ENCODE measurements at places on chromosomes 16 and 17. TPM values are rescaled to one million over a fixed set of nuclear protein-coding genes. Genes with fewer than 3 reads are reported as not detected.

DNA sequence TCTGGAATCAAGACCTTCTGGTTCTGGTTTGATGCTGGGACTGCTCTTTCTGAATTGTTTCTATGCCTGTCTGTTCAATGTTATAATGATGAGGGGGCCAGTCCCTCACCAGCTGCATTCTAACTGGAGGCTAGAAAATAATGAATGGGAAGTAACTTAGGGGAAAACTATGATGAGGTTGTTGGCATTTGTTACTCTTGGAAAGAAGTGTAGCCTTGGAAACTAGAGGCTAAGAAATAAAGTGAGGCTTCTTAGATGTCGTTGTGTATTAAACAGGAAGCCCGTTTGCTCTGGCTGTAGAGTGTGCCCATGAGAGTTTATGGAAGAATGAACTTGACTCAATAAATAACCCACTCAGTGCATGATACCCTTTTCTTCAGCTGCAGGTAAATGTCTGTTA lies 140.8 kb downstream of the PRKCA start:
- no peak for DNase-seq

GRCh38 chr16:27245276-27246172 lies 23.0 kb downstream of the NSMCE1 start:
- DNase-seq: no peak

DNA sequence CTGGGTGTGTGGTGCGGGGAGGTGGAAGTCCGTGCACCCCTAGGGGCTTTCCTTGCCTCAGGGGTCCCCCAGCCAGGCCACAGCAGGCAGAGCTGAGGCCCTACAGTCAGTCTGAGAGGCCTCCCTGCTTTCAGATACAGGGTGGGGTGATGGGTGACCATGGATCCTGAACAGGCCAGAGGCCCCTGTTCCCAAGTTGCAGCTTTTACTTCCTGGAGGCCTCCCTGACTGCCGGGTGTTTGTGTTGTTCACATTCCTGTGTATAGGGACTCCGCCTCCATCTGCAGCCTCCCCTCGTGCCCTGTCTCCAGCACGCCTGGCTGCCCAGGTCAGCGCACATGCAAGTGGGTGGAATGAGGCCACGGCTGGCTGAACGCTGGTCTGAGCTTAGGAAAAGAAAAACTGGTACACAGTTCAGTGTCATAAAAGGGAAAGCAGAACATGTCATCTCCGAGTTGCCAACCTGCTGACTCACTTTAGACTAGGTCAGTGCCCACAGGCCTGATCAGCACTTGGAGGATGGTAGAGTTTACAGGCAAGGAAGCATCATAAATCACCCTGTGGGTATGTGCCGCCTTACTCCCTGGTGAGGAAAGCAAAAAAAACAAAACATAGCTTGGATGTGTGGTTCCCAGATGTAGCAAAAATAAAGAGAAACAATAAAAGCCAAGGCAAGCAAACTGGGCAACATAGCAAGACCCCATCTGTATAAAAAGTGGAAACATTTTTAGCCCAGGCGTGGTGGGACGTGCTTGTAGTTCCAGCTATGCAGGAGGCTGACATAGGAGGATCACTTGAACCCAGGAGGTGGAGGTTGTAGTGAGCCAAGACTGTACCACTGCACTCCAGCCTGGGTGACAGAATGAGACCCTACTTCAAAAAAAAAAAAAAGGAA lies 6.2 kb upstream of the SLC7A6 start:
- DNase-seq: peak; percentile 63

DNA sequence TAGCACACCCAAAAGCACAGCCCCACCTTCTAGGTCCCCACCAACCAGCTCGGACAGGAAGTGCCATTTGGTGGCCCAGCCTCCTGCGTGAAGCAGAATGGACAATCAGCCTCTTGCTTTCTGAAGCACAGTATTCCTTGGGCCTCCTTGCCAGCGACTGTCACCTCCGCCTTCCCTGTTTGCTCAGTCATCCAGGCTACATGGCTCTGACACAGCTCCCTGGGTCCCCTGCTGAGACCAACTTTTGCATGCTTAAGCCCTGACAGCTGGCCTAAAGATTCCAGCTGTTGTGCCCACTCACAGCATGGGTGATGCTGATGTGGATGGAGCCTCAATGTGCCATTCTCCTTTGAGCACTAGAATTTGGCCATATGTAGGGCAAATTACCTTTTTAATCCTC lies 4.5 kb upstream of the CACNG5 start:
- DNase-seq: no peak

Gene KRTAP4-9
- not detected for polyA plus RNA-seq

DNA sequence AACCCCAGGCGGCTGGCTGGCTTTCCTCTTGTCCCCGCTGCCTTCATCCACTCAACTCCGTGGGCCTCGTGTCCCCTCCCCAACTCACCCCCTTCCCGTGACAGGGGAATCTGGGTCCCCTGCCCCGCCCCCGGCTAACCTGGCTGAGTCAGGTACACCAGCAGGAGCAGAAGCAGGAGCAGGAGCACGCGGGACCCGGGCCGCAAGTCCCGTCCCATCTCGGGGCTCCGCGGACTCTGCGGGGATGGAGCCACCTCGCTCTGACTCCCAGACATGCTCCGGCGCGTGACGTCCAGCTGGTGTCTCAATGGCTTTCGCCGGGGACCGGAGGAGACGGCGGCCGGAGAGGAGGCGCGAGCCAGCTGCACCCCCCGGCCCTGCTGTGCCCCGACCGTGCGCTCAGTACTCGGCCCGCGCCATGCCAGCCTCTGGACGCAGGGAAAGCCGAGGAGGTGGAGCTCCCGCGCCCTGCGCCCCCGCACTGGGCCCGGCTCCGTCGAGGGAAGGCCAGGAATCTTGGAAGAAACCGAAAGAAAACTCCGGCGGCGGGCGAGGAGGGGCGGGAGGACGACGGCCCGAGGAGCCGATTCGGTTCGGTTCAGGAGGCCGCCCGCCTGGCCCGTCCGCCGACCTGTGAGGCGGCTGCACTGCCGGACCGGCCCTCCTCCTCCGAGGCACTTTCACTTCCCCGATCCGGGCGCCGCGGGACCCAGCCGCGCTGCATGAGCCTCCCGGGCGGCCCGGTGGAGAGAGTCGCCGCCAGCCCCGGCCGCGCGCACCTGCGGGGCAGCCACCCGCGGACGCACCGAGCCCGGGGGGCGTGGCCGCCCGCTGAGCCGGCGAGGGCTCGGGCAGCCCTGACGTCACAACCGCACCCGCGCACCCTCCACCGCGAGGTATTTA lies at the start of the genes CXCL16 and ZMYND15:
CXCL16 (minus strand) TSS at position 807 of the 903 bp plus-strand sequence; CDS start at position 218, 589 bp downstream.
ZMYND15 (plus strand) TSS at position 712 of the 903 bp plus-strand sequence. CDS start 716 bp downstream, outside the sequence.
- DNase-seq: peak; percentile 49

DNA sequence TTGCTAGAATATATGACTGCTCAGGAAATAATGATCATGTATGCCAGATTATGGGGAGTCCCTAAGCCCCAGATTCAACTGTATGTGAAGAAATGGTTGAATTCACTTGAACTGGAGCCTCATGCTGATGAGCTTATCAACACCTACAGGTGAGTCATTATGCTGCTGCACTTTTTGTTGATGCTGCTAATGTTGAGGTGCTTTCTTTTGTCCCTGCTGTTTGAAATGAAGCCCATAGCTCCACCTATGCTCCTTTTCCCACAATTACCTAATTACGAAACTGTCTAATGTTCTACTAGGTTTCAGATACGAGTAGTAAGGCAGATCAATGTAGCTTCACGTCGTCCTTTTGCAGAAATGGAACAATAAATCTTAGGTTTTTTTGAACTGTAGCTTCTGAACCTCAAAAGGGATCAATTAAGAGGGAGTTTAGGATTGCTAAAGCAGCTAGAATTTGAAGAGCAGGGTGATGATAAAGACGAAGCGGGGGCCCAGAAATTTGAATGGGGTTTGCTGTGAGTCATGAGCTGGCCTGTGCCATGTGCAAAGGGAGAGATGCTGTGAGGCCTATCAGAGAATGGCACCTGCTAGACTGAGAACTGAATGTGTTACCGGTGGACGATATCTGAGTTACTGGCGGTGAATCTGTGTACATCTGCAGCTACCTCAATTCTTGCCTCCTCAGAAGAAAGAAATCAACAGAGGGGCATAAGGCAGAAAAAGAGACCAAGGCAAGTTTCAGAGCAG lies 6.1 kb upstream of the UQCRC2 start:
- DNase-seq: no peak

GRCh38 chr17:40791787-40792436 lies 7.8 kb downstream of the KRT28 start:
- DNase-seq: peak; percentile 59

DNA sequence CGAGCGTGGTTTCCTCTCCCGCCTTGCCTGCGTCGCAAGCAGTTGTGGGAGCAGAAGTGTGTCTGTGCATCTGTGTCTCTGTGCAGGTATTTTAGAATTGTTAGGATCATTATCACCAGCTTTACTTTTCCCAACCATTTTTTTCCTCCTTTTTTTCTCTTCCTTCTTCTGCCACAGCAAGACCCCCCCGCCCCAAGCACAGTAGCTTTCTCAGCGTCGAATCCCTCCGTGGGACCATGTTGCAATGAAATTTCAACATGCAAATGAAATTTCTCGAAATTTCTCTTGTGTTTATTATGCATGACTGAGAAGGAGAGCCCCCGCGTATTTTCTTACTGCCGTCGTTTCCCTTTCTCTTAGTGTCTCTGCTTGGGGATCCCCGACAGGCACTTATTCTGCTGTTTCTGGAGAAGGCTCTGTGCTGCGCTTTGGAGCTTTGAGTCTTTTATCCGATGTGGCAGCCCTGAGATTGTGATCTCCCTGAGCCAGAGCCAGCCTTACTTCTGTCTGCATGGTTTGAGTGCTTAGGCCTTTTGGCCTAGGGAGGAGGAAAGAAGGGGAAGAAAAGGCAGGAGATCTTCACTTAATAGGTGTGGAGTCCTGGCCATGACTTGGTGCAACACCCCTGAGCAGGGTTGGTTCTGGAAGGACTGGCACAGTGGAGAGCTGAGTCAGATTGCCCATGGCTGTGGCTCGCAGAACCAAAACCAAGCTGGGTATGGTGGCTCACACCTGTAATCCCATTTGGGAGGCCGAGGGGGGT lies 5.0 kb downstream of the ARMC7 start:
- no peak for DNase-seq

Gene TMC7
- polyA plus RNA-seq: 5.7 TPM

Gene KCNJ18
- polyA plus RNA-seq: not detected

- DNase-seq: no peak
Observed at GRCh38 chr16:30528799-30529457, 2.6 kb upstream of the ZNF768 start.

DNA sequence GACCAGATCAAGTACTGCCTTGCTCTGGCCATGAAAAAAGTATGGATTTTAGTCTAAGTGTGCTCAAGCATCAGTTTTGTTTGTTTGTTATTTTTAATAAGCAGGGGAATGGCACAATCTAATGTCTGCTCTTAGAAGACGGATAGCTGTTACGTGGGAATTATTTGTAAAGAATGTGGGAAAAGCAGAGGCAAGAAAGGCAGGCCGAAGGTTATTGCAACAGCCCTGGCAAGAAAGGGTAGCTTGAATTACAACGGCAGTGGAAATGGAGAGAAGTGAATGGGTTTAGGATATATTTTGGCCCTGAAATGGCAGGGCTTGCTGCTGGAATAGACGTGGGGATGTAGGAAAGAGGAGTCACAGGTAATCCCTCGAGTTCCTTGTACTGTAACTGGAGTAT lies 987 bp upstream of the HASPIN start:
- no peak for DNase-seq

- DNase-seq: peak; percentile 49
Observed at GRCh38 chr16:55701442-55702319, 45.9 kb downstream of the SLC6A2 start.

Gene RHBDL3
- polyA plus RNA-seq: 0.11 TPM

GRCh38 chr16:54568906-54569807 lies 282.6 kb upstream of the IRX3 start:
- no peak for DNase-seq

Gene C1QTNF8
- not detected for polyA plus RNA-seq

GRCh38 chr16:3295783-3296182 lies 9.4 kb downstream of the TIGD7 start:
- DNase-seq: no peak

- DNase-seq: no peak
Observed at GRCh38 chr16:11094857-11095565, 150.6 kb downstream of the CLEC16A start.

Gene RNF167
- polyA plus RNA-seq: 87.6 TPM

GRCh38 chr17:59512844-59513385 lies 52.5 kb upstream of the DHX40 start:
- no peak for DNase-seq

Gene CDH13
- polyA plus RNA-seq: 96.6 TPM

GRCh38 chr16:74736531-74737157 lies 36.0 kb upstream of the MLKL start:
- DNase-seq: no peak

Gene HBM
- polyA plus RNA-seq: not detected

DNA sequence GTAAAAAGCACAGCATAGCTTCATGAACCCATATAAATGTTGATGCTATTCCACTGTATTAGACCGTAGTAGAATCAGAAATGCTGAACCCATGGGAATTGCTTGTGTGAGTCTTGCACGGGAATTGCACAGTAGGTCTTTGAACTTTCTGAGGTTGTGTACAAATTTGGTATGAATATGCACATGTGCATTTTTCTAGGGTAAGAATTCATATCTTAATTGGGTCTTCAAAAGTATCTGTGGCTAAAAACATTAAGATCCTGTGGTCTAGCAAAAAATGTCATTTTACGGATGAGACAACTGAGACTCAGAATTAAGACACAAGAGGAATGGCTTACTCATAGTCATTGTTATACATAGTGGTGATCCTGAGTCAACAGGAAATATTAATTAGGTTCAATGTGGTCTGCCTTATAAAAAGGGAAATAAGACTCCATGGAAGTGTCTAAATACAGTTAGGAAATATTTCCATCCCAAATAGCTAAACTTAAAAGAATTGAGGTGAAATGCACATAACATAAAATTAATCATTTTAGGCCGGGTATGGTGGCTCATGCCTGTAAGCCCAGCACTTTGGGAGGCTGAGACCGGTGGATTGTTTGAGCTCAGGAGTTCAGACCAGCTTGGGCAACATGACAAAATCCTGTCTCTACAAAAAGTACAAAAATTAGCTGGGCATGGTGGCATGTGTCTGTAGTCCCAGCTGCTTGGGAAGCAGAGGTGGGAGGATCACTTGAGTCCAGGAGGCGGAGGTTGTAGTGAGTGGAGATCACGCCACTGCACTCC lies 22.8 kb downstream of the TAOK1 start:
- peak; percentile 80 for DNase-seq

DNA sequence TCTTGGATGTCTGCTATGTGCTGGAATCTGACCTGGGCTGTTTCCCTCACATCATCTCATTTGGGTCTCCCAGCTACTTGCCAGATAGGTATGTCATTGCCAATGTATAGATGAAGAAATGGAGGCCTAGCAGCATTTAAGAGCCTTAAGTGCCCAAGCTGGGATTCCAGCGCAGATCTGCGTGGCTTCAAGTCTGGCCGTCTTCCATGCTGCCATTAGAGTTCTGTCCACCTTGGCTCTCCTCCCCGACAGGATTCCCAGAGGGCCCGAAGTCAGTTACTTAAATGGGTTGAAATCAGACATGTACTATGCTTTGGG lies 33.0 kb upstream of the CCR7 start:
- no peak for DNase-seq

Gene GGT6
- not detected for polyA plus RNA-seq

GRCh38 chr17:53633856-53634255 lies 188.9 kb upstream of the KIF2B start:
- DNase-seq: no peak

- DNase-seq: no peak
Observed at GRCh38 chr16:11650641-11651591, 17.3 kb upstream of the SNN start.

Measured in endothelial cell of umbilical vein (primary cell).